ENCODE measurements at places on chromosomes 6 and 20. TPM values are rescaled to one million over a fixed set of nuclear protein-coding genes. Genes with fewer than 3 reads are reported as not detected.
A peak's percentile ranks its signal among the peaks of the same experiment; 100 is the strongest.

GRCh38 chr6:130223508-130223907, 757 bp upstream of the SAMD3 start:
- peak; percentile 66 for DNase-seq
- peak overlapping the region; percentile 84 for H3K27ac ChIP-seq
- peaks cover 18% of the 10 kb centered on the region for H3K36me3 ChIP-seq
- peaks cover 19% of the 10 kb centered on the region for H3K4me1 ChIP-seq
- peak overlapping the region; percentile 71 for H3K4me3 ChIP-seq

- no peaks in the 10 kb centered on the region for H3K27me3 ChIP-seq
- H3K27ac ChIP-seq, result no peak overlapping the region
- peaks cover 6% of the 10 kb centered on the region for H3K36me3 ChIP-seq
- peaks cover 4% of the 10 kb centered on the region for H3K4me1 ChIP-seq
- no peak for DNase-seq
These were observed 19.8 kb downstream of the USP45 start for GRCh38 chr6:99495466-99495865.

DNA sequence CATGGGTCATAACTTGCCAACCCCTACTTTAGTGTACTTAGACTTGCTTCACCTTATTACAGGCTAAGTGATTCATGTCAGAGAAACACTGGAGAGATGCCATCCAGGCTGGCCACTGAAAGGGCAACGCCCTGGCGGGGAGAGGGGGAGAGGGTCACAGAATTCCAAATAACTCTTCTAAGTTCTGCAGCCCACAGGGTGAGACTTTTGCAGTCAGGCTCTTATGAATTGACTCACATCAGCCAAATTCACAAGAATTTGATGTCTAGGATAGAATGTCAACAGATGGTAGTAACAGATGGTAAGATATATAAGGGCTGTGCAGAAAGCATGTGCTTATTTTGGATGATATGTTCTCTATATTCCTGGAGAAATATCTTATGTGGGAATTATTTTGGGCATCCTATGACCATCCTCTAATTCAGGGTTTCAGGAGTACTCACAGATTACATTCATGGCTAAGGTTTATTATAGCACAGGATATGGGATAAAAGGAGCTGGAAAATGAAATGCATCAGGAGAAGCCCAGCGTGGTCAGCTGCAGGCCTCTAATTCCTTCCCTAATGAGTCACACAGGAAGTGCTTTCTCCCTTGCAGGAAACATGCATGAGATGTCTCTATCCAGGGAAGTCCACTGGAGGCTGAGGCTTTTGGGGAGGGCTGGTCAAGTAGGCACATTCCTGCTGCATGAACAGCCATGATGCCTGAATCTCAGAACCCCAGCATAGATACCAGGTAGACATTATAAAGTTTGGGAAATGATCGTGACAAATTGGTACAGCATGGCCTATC, 58.7 kb upstream of the RIN2 start:
- no peaks in the 10 kb centered on the region for H3K36me3 ChIP-seq
- H3K27ac ChIP-seq, result no peak overlapping the region
- H3K4me3 ChIP-seq, result no peak overlapping the region

The AIF1 gene
- 117 TPM for total RNA-seq

The CNR1 gene
- not detected for total RNA-seq

- H3K27ac ChIP-seq, result peak overlapping the region; percentile 94
- H3K27me3 ChIP-seq, result no peaks in the 10 kb centered on the region
- no peak for DNase-seq
- peak overlapping the region; percentile 94 for H3K4me3 ChIP-seq
- peaks cover 48% of the 10 kb centered on the region for H3K4me1 ChIP-seq
These were observed 642 bp downstream of the GZF1 start for GRCh38 chr20:23362392-23363256.

DNA sequence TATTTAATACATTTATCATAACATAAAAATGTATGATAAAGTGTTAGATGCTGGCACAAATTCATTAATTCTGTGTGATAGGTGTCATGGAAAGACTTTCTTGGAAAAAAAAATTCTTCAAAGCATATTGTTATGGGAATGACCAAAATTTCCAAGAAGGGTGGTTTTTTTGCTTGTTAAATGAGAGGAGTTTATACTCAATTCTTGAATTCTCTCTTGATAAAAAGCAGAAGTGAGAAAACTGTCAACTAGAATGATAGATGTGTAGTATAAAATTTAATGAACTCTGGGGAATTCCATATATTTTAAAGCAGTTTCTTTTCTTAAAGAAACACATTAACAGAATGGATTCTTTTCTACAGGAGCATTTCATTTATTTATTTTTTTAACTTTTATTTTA, 62.0 kb upstream of the SNAP91 start:
- no peaks in the 10 kb centered on the region for H3K4me1 ChIP-seq
- H3K27me3 ChIP-seq, result no peaks in the 10 kb centered on the region
- DNase-seq, result no peak
- no peak overlapping the region for H3K4me3 ChIP-seq

DNA sequence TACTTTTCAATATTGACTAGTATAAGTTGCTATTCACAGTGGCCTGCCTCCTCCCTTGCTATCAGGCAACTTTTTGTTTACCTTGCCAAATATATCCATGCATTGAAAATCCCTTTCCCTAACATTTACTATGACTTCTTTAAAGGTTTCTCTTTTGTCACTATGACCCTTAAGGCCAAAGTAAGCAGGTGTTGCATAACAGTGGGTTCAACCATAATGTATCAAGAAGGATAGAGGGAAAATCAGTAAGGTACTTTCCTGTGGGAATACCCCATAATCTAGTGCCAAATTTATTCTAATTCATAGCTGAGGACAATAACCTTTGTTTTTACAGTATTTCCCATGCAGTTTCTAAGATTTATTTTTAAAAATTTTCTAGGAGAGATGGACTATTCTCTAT, 527.6 kb downstream of the CDKAL1 start:
- peaks cover 27% of the 10 kb centered on the region for H3K36me3 ChIP-seq
- no peak overlapping the region for H3K4me3 ChIP-seq
- DNase-seq, result no peak
- no peak overlapping the region for H3K27ac ChIP-seq
